ENCODE measurements at places on chromosomes 3 and 15.

GRCh38 chr15:94105760-94106159, 125.6 kb upstream of the MCTP2 start:
- no peak for DNase-seq

GRCh38 chr3:140931016-140931454, 10.6 kb upstream of the SLC25A36 start:
- no peak for DNase-seq

- peak; percentile 39 for DNase-seq
These were observed 150.2 kb upstream of the MLF1 start for GRCh38 chr3:158420654-158421396.

- DNase-seq = no peak
These were observed 34.8 kb downstream of the LINGO1 start for GRCh38 chr15:77597804-77598453.

- no peak for DNase-seq
These were observed 54.2 kb upstream of the AMOTL2 start for GRCh38 chr3:134428401-134428800.

GRCh38 chr3:30258426-30259392, 347.7 kb upstream of the TGFBR2 start:
- DNase-seq = no peak

- no peak for DNase-seq
These were observed 5.1 kb downstream of the HIGD2B start for GRCh38 chr15:72680931-72681330.

- DNase-seq = no peak
These were observed 69.8 kb downstream of the SSUH2 start for GRCh38 chr3:8574670-8575322.

- DNase-seq = no peak
These were observed 141.1 kb upstream of the SETMAR start for GRCh38 chr3:4162096-4162495.

DNA sequence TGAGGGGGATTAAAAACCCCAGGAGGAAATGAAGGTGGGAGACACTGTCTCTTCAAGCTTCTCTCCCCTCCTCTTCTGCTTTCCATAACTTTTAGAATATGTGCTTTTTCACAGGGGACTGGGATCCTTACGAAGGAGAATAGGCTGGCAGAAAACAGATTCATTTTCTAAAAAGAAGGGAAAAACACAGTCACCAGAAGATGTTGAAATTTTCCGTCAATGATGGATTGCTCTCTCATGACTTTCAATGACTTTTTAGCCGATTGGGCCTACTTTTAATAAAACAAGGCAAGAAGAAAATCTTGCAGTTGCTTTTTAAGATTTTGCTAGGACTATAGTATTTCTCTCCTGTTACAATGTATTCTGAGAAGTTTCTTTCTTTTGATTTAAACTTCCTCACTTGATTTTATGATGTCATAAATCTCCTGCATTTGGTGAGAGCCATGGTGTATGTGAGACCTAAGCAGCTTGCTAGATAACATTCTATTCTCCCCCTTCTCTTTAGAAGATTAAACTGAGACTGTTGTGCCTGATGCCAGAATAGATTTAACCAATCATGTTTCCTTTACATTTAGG, 241.2 kb downstream of the FEZF2 start:
- DNase-seq = no peak

DNA sequence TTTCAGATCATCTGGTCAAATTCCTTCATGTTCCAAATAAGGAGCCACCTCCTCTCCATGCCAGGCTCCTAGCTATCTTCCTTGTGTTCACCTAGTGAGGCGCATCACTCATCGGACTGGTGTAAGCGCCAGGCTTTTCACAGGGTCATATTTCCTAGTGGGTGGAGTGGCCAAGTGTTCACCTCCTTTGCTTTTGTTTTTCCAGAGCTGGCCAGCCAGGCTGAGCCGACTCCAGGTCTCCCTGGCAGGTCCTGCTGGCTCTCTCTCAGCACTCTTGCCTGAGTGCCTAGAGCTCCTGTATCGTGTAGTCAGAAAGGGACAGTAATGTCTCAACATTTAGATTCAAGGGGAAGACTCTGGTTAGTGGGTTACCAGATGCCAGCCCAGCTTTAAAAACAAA, 31.0 kb downstream of the HEG1 start:
- DNase-seq = no peak

DNA sequence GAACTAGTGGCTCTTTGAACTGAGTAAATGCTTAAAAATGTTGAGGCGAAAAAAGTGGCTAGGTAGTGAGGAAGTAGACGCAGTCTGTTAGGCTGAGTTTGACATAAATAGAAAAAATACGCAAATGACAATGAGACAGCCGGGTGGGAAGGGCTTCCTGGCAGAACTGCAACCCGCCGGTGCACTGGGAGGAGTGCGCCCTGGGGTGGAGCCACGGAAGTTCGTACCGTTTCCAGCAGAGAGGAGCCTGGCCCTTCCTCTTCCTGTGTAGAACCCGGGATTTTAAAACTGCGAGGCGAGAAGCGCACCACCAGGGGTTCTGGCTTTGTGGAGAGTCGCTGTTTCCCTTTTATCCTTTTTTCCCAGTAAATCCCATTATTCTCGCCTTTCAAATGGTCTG, 602.6 kb downstream of the PYDC2 start:
- DNase-seq = no peak

- DNase-seq = no peak
These were observed 14.9 kb downstream of the C3orf33 start for GRCh38 chr3:155791190-155791589.

DNA sequence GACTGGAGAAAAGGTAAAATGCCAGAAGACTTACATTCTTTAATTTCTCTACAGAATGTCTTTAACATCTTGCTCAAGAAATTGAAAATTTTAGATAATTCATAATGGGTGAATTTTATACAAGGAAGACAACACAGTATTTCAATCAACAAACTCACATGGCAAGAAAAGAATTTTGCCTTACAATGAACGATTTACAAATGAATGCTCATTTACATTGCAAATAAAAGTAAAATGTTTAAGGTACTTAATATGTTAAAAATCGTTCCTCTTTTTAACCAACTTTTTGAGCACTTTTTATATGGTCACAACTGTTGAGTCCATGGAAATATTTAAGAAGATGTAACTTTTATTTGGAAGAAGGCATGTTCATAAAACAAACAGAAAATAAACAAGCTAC, 174.8 kb upstream of the UBE2E2 start:
- no peak for DNase-seq

GRCh38 chr3:141111364-141112155, 60.4 kb downstream of the SPSB4 start:
- DNase-seq = no peak

GRCh38 chr3:12656193-12656592, 7.7 kb downstream of the RAF1 start:
- DNase-seq = no peak

- DNase-seq = no peak
These were observed 32.2 kb upstream of the SSR3 start for GRCh38 chr3:156586905-156587759.

- DNase-seq = no peak
These were observed 117.4 kb upstream of the ZBED2 start for GRCh38 chr3:111712294-111713167.

DNA sequence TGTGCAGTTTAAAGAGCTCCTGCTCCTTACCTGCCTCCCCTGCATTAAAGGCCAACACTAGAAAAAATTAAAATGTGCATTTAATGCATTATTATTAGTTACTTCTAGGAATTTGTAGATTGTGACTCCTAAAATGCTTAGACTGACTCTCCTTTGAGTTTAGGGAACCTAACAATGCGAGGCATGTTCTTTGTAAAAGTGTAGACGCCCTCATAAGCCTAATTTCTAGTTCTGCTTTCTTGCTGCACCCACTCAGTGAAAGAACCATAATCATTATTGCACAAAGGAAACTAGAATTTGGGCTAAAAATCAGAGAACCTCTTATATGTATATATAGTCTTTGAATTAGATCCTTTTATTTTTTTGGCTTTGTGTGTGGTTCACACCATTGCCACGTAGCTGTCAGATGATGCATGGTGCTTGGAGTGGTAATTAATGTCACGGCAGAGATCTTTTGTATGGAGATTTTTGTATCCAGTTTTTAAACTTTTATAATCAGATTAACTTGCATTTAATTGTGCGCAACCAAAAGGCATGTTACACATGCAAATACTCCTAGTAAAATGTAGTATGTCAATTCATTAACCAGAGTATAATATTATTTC, 710 bp downstream of the ABHD10 start:
- no peak for DNase-seq

DNA sequence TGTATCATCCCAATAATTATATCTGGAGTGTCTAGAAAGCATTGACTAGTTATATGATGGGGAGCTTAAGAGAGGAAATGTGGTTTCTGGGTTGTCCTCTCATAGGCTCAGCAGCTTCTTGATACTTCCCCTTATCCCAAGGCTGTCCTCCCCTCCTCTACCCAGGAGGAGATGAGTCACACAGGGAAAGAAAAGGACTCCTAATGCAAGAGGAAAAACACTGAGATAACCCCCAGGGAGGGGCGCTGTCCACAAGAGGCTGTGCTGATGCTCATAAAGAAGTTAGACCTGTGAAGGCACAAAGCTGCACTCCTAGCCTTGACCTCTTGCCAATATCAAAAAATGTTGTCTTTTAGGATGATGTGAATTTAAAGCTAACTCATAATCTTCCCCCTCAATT, 28.8 kb upstream of the GYG1 start:
- peak; percentile 27 for DNase-seq

GRCh38 chr3:56915966-56916586, 114.3 kb upstream of the ARHGEF3 start:
- DNase-seq = no peak

DNA sequence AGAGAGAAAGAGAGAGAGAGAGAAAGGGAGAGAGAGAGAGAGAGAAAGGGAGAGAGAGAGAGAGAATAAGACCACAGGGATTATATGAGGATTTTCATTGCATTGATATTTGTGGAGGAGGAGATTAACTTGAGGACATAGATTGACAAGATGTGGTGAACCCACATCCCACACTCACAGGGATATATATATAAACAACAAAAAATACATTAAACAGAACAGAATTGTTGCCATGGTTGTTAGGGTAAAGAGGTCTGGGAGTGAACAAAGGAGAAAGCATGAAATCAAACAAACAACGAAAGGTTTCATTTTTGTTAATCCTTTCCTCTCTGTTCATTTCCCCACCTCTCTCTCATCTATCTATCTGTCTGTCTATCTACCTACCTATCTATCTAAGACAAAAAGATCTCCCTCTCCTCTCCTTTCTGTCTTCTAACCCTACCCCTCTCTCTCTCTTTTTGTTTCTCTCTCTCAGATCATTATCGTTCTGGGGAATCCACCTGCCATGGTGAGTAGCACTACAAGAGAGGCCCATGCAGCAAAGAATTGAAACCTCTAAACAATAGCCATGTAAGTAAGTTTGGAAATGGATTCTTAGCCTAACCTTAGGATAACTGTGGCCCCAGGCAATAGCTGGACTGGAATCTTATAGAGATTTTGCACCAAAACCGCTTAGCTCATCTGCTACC, 280.9 kb downstream of the RAP2B start:
- no peak for DNase-seq

GRCh38 chr3:106518516-106518915, 649.7 kb upstream of the CBLB start:
- DNase-seq = no peak

- DNase-seq = no peak
These were observed 202.0 kb upstream of the KCNMB2 start for GRCh38 chr3:178334239-178334638.

GRCh38 chr3:180804916-180805315, 107.6 kb upstream of the FXR1 start:
- DNase-seq = no peak

Data from AG04450 (cell line).